ENCODE measurements at places on chromosomes 16 and 17. TPM values are rescaled to one million over a fixed set of nuclear protein-coding genes. Genes with fewer than 3 reads are reported as not detected.

GRCh38 chr16:14419817-14420216 lies 210.2 kb downstream of the PARN start:
- no peak for DNase-seq

SLC5A11 gene
- not detected for polyA plus RNA-seq

- DNase-seq, result no peak
Observed at GRCh38 chr17:59492091-59492451, 73.3 kb upstream of the DHX40 start.

OSBPL7 gene
- 1.3 TPM for polyA plus RNA-seq

GJD3 gene
- 0.25 TPM for polyA plus RNA-seq

GRCh38 chr17:42502926-42503325 lies 33.1 kb upstream of the NAGLU start:
- no peak for DNase-seq

DNA sequence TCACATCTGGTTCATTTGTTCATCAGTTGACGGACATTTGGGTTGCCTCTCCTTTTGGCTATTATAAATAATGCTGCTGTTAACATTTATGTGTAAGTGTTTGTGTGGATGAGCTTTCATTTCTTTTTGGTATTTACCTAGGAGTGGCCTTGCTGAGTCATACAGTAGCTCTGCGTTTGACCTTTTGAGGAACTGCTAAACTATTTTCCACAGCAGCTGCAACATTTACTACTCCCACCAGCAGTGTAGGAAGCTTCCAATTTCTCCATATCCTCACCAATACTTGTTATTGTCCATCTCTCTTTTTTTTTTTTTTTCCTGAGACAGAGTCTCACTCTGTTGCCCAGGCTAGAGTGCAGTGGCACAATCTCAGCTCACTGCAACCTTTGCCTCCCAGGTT lies 20.7 kb upstream of the PLCG2 start:
- no peak for DNase-seq

PRSS22 gene
- polyA plus RNA-seq, result not detected

DNA sequence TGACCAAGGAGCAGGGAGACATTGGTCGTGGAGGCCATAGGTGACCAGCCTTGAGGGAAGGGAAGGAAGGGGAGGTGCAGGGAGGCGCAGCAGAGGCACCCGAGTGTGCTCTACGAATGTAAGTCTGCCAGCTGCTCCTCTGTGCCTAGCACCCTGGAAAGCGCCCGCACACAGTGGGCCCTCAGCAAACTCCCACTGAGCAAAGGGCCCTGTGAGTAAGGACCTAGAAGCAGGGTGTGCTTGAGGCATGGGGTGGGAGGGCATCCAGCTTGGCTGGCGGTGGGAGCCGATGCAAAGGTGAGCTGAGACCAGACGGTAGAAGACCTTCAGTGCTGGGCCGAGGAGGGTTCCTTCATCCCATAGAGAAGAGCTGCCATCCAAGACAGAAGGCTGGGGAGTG lies 36.2 kb upstream of the MEOX1 start:
- DNase-seq, result no peak

- DNase-seq, result no peak
Observed at GRCh38 chr16:83978401-83978904, 10.4 kb downstream of the NECAB2 start.

- no peak for DNase-seq
Observed at GRCh38 chr16:14456793-14457481, 173.1 kb downstream of the PARN start.

KRT32 gene
- 0.31 TPM for polyA plus RNA-seq

GRCh38 chr16:31168848-31169247 lies 11.1 kb upstream of the FUS start:
- no peak for DNase-seq

- DNase-seq, result no peak
Observed at GRCh38 chr16:12086822-12087221, 110.3 kb downstream of the SNX29 start.

DNA sequence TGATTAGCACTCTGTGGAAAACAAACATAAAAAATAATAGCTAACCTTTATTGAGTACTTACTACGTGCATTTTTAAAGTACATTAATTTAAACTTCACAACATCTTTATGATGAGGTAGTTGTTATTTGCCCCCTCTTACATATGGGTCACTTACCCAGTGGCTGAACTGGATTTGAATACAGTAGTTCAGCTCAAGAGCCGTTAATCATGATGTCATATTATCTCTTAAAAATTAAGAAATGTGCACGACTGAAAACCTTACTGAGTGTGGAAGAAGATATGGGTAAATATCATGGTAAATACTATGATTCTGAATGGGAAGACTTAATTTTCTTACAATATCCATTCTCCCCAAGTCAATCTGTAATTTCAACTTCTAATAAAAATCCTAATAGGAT lies 17.6 kb downstream of the NDEL1 start:
- DNase-seq, result no peak

- DNase-seq, result no peak
Observed at GRCh38 chr17:45279898-45280297, 18.0 kb upstream of the SPATA32 start.

WFIKKN1 gene
- polyA plus RNA-seq, result 0.36 TPM

DOC2A gene
- polyA plus RNA-seq, result 0.15 TPM

DNA sequence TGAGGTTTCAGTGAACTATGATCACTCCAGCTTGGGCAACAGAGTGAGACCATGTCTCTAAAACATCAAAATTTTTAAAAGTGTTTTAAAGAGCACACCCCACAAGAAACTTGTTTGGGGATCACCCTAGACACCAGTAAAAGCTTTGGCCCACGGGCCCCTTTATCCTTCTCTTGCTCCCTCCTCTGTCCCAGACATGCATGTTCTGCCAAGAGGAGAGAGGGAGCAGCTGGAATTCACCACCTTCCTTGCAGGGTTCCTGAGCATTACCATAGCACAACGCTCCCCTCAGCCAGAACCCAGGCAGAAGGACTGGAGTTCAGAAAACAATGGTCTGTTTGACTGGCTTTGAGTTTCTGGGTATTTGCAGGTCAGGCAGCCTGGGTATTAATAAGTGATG lies 214.3 kb upstream of the CDH5 start:
- no peak for DNase-seq

GRCh38 chr17:56629531-56630075 lies 36.1 kb downstream of the NOG start:
- DNase-seq, result no peak

DNA sequence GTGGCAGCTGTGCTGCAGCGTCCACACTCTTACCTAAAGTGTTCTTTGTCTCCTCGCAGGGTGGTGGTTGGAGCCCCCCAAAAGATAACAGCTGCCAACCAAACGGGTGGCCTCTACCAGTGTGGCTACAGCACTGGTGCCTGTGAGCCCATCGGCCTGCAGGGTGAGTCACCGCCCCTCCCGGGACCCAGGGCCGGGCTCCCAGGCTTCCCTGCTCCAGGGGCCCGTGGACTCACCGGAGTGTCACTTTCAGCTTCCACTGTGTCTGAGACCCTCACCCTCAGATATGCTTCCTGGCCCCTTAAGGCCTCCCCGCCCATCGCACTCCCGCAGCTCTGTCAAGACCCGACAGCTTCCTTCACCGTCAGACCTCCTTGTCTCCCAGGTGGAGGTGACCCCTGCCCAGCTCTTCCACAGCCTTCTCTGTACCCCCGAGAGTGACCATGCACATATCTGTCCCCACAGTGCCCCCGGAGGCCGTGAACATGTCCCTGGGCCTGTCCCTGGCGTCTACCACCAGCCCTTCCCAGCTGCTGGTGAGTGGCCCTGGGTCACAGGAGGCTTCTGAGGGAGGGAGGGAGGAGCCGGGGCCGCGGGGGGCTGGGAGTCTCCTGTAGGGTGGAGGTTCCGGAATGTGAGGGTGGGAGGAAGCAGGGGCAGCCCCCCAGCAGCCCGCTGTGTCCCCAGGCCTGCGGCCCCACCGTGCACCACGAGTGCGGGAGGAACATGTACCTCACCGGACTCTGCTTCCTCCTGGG lies 1.8 kb downstream of the ITGAX start:
- no peak for DNase-seq

GRCh38 chr17:61009663-61010062 lies 332.0 kb downstream of the BCAS3 start:
- DNase-seq, result no peak

DNA sequence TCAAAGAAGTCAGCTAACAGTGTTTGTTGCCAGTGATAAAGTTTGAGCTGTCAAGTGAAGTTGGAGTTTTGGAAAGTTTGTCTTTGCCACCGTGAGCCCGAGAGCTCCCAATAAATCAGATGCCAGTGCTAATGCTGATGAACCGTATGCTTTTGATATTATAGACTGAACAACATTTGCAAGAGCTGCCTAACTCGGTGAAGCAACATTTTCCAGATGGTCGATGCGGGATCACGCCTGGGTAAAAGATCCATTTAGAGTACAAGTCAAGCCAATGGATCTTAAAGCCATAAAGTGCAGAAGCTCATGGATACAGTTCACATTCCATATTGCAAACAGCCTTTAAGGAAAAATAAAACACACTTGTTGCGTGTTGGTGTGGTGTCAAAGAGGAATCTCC lies 9.6 kb downstream of the BANP start:
- no peak for DNase-seq

DNA sequence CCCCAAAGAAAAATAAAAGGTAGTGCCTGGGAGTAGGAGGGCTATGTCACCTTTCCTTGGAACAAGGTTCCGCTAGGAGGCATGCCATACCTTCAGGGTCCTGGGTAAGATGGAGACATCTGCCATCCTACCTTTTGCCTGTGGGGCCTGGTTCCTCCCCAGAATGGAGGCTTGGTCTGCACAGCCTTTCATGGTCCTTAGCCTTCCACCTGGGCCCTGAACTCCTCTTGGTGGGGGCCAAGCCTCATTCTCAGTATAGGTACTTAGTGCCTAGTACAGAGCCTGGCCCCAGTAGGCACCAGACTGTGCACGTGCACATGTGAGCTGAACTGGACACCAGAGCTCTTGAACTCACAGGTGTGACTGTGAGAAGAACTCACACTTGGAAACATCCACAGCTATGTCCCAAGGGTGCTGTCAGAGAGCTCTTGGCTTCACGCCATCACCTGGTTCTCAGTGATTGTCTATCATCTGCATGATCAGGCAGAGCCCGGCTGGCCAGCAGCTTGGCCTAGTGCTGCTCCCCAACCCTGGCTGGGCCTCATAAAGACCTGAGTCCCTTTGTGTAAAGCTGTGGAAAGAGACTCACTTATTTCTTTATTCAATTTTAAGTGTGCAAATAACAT lies 143.2 kb downstream of the SOCS1 start:
- DNase-seq, result no peak

KRTAP16-1 gene
- polyA plus RNA-seq, result not detected

CASKIN1 gene
- polyA plus RNA-seq, result 0.32 TPM

ATP5PD gene
- 931 TPM for polyA plus RNA-seq

KRT28 gene
- polyA plus RNA-seq, result not detected

GRCh38 chr17:79372470-79373238 lies 238.2 kb downstream of the RBFOX3 start:
- no peak for DNase-seq

DNA sequence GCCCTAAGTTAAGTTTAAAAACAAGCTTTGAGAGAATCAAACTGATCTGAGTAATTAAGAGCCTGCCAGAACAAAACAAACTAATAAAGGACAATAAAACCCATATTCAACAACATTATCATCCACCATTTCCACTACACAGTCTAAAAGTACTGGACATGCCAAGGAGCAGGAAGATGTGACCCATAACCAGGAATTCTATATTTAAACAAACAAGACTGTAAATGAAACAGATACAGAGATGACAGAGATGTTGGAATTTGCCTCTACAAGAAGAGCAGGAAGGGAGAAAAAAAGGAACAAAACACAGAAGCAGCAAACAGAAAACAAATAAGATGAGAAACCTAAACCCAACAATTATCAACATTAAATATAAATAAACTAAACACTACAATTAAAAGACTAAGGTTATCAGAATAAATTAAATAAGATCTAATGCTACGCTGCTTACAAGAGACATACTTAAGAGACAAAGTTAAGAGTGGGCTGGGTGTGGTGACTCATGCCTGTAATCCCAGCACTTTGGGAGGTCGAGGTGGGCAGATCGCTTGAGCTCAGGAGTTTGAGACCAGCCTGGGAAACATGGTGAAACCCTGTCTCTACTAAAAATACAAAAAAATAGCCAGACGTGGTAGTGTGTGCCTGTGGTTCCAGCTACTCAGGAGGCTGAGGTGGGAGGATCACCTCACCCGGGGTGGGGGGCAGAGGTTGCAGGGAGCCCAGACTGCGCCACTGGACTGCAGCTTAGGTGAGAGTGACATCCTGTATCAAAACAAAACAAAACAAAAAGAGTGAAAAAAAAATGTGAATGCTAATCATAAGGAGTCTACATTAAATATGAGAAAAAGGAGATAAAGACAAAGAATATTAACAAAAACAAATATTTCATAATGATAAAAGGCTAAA lies 50.6 kb downstream of the CREBBP start:
- DNase-seq, result no peak

- no peak for DNase-seq
Observed at GRCh38 chr17:79808763-79809529, 12.1 kb upstream of the CBX8 start.

DNA sequence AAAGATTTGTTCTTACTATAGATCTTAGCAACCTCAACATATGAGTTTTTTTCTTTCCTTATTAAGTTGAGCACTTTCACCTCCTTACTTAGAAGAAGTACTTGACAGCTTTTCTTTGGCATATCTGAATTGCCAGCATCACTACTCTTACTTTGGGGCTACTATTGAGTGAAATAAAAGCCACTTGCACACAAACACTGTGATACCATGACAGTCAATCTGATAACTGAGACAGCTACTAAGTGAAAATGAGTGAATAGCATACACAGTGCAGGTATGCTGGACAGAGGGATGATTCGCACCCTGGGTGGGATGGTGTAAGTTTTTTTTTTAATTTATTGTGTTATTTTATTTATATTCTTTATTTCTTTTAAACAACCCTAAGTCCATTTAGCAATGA lies 13.5 kb upstream of the TENT4B start:
- DNase-seq, result no peak

GRCh38 chr17:2065949-2066400 lies 11.1 kb downstream of the HIC1 start:
- DNase-seq, result no peak

EPX gene
- not detected for polyA plus RNA-seq
